WTC11 (cell line): ENCODE measurements at places on chromosomes 2 and 18. TPM values are rescaled to one million over a fixed set of nuclear protein-coding genes. Genes with fewer than 3 reads are reported as not detected.

DNA sequence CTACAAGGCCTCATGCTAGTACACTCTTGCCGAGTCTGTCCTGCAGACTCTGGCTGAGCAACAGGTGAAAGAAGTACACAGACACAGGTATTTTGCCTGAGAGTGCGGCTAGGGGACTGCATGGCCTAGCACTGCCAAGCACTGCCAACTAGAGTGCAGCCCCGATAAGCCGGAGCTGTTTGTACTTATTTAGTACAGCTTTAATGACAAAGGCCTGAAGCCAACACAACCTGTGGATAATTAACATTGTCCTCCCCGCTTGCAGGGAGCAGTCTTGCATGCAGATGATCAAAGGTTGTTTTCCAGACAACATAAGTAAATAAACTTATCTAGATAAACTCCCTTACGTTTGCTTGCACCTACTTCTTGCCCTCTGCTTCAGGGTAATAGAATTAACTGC is 63.7 kb upstream of the MMADHC start:
- DNase-seq: no peak
- H3K27me3 ChIP-seq: no peaks in the 10 kb centered on the region
- no peak overlapping the region for H3K4me3 ChIP-seq
- H3K36me3 ChIP-seq: 0 out of 2 replicates have a peak, but pooled peaks cover 6% of the 10 kb centered on the region

- H3K4me1 ChIP-seq: no peaks in the 10 kb centered on the region
- H3K27me3 ChIP-seq: no peaks in the 10 kb centered on the region
- H3K27ac ChIP-seq: no peak overlapping the region
- no peak for DNase-seq
- no peak overlapping the region for H3K4me3 ChIP-seq
- peaks cover 59% of the 10 kb centered on the region for H3K36me3 ChIP-seq
Measured at GRCh38 chr2:28780496-28780895, 28.9 kb downstream of the PPP1CB start.

GRCh38 chr18:77346208-77346810 is 96.7 kb downstream of the GALR1 start:
- no peaks in the 10 kb centered on the region; the same call in 1 of the 2 replicates for H3K27me3 ChIP-seq
- H3K4me1 ChIP-seq: peaks cover 9% of the 10 kb centered on the region
- no peak overlapping the region for H3K27ac ChIP-seq
- peaks cover 5% of the 10 kb centered on the region; the same call in 1 of the 2 replicates for H3K36me3 ChIP-seq
- DNase-seq: no peak

DNA sequence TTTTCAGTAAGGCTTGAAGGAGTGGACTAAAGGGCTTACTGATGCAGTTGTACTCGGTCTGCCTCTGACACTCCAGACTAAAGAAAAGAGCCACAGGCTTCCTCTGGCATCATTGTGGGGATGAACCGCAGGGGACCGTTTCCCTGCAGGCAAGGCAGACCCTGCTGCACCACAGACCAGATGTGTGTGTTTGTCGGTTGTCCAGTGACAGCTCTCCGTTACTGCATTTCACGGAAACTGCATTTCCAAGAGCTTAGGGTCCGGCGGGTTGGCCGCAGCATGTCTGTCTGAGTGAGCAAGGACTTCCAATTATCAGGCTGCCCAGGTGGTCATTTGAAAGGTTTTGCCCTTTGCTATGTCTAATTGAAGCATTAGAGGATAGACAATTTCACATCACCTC is 98.1 kb downstream of the FAM210A start:
- DNase-seq: no peak
- H3K27ac ChIP-seq: no peak overlapping the region
- peaks cover 3% of the 10 kb centered on the region; the same call in 1 of the 2 replicates for H3K36me3 ChIP-seq
- no peaks in the 10 kb centered on the region for H3K27me3 ChIP-seq
- peaks cover 7% of the 10 kb centered on the region for H3K4me1 ChIP-seq
- no peak overlapping the region for H3K4me3 ChIP-seq

GRCh38 chr18:6842081-6842480 is 112.6 kb downstream of the ARHGAP28 start:
- no peak for DNase-seq
- no peak overlapping the region for H3K4me3 ChIP-seq
- H3K27ac ChIP-seq: no peak overlapping the region
- H3K4me1 ChIP-seq: peaks cover 20% of the 10 kb centered on the region

GRCh38 chr2:32743480-32744236 is 115.8 kb downstream of the TTC27 start:
- H3K36me3 ChIP-seq: no peaks in the 10 kb centered on the region
- no peaks in the 10 kb centered on the region; the same call in 1 of the 2 replicates for H3K4me1 ChIP-seq
- no peaks in the 10 kb centered on the region for H3K27me3 ChIP-seq

PRKRA gene
- total RNA-seq: 55.4 to 57.6 TPM (median 55.4 TPM) in 3 replicates

- no peaks in the 10 kb centered on the region for H3K27me3 ChIP-seq
- H3K4me3 ChIP-seq: no peak overlapping the region
- H3K36me3 ChIP-seq: no peaks in the 10 kb centered on the region
- no peak overlapping the region for H3K27ac ChIP-seq
- peaks cover 6% of the 10 kb centered on the region for H3K4me1 ChIP-seq
- no peak for DNase-seq
Measured at GRCh38 chr2:75290600-75291150, 91.4 kb upstream of the TACR1 start.

- H3K36me3 ChIP-seq: no peaks in the 10 kb centered on the region
- no peak overlapping the region for H3K4me3 ChIP-seq
- no peak for DNase-seq
- H3K27ac ChIP-seq: no peak overlapping the region
- peaks cover 6% of the 10 kb centered on the region for H3K4me1 ChIP-seq
Measured at GRCh38 chr2:41405441-41405840, 642.4 kb upstream of the PKDCC start.
